ENCODE measurements at places on chromosomes 4 and X.

DNA sequence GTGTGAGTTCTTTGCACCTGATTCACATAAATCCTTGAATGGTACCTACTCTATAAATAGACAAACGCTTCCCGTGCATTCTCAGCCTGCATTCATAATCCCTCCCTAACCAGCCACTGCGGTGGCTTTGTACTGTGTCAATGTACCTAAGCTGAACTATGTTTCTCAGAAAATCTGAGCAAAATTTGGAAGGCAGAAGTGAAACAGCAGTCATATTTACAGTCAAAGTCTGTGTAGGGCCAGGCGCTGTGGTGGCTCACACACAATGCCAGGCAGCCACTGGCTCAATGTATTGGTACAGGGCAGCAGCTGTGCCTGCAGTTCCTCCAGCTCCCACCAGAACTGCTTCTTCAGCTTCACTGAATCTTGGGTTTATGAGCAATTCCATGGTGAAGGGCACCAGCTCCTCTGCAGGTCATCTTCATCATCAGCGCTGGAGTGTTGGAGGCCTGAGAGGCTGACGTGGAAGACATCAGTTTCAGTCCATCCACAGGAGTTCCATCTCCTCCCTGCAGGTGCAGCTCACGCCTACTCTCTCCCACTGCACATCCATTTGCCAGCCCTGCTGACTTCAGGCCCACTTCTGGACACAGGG lies 32.3 kb upstream of the IRF2 start:
- DNase-seq, result peak; percentile 35

GRCh38 chr4:175745329-175745728 lies 66.7 kb downstream of the GPM6A start:
- DNase-seq, result no peak

DNA sequence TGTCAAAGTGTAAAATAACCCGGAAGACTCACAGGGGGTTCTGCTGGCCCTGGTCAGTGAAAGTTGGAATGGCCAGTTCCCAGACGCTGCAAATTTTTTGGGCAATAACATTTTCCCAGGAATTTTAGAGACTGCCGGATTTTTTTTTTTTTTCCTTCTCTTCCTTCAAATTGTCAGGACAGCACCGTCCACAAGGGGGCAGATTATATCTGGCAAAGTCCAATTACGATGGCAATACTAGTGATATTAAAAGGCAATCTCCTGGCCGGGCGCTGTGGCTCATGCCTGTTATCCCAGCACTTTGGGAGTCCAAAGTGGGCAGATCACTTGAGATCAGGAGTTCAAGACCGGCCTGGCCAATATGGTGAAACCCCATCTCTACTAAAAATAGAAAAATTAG lies 20.5 kb downstream of the SLC25A5 start:
- peak; percentile 11 for DNase-seq

DNA sequence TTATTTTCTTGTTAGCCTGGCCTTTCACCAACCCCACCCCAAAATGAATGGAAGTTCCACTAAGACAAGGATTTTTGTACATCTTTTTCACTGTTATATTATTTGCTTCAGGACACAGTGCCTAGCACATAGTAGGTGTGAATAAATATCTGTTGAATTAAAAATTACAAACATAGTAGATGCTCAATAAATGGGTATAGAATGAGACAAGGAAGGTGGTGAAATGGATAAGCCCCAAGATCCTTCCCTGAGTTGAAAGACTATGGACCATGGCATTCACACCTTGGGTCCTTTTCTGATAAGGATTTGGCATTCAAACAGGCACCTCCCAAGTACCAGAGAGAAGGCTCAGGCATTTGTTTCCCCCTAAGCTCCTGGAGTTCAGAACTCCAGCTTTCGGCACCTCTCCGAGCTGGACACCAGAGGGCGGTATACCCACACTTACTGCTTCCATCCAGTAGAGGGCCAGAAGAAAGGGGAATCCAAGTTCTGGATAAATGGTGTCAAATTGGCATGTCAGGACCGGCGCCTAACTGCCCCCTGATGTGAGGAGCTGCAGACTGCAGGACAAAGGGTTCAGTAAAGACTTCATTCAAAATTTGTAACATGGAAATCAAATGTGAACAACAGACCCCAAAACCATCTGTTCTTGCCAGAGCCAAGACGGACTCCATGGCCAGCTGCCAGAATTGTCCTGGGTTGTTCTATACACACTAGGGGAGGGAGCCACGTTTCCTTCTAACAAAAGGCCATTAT lies 193.0 kb downstream of the GPC3 start:
- peak; percentile 79 for DNase-seq

DNA sequence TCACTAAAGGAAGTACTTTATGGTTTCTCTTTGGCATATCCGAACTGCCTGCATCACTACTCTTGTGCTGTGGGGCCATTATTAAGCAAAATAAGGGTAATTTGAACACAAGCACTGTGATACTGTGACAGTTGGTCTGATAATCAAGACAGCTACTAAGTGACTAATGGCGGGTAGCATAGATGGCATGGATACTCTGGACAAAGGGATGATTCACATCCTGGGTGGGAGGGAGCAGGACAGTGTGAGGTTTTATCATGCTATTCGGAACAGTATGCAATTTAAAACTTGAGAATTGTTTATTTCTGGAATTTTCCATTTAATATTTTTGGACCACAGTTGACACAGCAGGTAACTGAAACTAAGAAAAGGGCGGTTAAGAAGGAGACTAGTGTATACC lies 52.6 kb upstream of the CITED1 start:
- no peak for DNase-seq

DNA sequence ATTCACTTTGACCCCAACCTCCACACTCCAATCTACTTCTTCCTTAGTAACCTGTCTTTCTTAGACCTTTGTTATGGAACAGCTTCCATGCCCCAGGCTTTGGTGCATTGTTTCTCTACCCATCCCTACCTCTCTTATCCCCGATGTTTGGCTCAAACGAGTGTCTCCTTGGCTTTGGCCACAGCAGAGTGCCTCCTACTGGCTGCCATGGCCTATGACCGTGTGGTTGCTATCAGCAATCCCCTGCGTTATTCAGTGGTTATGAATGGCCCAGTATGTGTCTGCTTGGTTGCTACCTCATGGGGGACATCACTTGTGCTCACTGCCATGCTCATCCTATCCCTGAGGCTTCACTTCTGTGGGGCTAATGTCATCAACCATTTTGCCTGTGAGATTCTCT lies 344 bp downstream of the OR13H1 start:
- DNase-seq, result no peak

Measured in midbrain (tissue), 1 donor.